Stimulated activated CD4-positive, alpha-beta T cell treated with anti-CD3 and anti-CD28 coated beads, Interleukin-1b, Interleukin-23, amount 100 ng/mL, for 1 hour (primary cell): ENCODE measurements at places on chromosomes 7 and 10.

DNA sequence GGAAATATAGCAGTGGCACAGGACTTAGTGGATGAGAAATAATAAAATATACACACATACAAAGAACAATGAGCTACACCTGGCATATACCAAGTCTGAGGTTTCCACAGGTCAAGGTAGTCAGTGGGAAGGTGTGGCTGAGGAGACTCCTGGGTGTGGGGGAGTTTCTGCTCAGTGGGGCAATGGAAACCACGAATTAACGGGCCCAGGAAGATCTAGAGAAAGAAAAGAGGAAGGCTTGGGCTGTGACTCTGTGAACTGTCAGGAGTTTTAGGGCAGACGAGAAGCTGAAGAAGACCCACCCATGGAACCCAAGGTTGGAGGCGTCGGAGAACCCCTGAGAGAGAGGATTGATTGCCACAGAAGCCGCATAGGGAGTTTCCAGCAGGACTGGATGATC, 196.5 kb downstream of the HERPUD2 start:
- DNase-seq, result no peak

DNA sequence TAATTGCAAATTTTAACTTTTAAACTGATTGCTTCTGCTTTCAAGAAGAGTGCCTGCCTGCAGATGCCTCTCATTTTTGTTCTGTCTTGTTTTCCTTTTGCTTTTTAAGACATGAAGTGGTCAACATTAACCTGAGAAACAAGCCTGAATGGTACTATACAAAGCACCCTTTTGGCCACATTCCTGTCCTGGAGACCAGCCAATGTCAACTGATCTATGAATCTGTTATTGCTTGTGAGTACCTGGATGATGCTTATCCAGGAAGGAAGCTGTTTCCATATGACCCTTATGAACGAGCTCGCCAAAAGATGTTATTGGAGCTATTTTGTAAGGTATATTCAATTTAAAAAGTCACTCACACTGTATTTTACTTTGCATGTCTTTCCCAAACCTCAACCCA, 8.8 kb downstream of the GSTO2 start:
- DNase-seq, result no peak

DNA sequence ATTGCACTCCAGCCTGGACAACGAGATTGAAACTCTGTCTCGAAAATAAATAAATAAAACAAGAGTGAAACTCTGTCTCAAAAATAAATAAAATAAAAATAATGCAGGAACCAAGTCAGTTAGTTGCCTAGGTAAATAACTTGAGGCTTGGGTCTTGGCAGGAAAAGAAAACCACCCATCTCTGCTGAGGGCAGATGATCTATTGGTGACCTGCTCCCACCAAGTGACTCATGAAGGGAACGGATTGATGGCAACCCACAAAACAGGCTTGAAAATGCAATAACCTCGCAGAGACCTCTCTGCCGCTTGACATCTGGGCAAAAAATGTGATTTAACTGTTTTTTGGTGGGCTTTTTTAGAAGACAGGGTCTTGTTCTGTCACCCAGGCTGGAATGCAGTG, 86.6 kb downstream of the CALN1 start:
- no peak for DNase-seq

GRCh38 chr7:137839903-137840779, 6.6 kb downstream of the DGKI start:
- no peak for DNase-seq

DNA sequence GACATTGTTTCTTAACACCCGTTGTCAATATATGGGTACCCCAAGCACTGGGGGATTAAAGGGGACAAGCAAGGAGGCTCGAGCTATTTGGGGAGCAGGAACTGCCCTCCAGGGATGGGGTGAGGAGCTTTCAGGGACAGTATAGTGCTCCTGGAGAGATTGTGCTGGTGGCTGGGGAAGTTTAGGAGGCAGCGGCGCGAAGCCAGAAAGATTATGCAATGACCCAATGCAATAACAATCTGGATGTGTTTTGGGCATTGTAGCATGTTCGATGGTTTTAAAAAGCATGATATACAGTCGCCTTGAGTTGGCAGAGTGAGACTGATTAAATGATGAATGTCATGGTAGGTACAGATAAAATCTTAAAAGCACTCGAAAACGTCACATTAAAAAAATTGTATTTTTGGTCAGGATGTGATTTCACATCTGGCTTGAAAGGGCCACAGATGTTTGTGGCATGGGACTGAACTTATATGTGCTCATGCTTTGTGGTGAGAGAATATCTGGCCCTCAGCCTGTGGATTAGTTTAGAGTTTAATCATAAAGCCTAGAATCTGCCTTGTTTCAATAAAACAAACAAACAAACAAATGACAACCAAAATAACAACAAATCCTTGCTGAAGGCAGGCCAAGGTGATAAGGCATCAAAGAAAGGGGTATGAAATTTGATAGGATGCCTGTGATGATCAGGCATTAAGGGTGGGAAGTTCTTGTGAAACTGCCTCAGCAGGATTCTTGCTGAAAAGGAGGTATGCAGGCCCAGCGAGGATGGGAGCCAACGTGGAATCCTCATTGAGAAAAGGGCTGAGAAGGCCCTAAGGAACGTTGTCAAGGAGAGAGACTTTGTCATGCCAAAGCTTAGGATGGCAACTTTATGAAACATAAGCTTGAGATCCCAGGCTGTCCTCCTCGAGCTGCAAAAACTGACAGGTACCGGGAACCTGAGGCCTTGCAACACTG, 417.1 kb upstream of the KLF6 start:
- no peak for DNase-seq

- DNase-seq, result no peak
Observed at GRCh38 chr7:148894591-148894990, 10.5 kb upstream of the EZH2 start.

DNA sequence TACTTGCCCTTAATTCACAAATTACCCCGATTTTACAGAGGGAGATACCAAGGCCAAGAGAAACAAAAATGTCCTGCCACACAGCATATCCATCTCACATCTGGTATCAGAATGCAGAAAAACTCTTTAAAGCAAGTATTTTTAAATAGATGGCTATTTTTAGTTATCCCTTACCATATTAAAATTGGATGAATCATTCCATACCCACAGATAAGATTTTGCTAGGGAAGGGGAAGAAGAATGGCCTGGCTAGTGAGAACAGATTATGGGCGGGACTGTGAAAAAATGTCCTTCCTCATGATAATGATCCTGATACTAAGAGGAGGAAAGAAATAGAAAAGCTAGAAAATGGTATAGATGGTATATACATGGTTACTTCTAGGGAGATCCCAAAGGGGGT, 80.6 kb upstream of the GATAD1 start:
- no peak for DNase-seq

GRCh38 chr7:31373337-31374289, 33.1 kb upstream of the NEUROD6 start:
- DNase-seq, result no peak

GRCh38 chr10:51073453-51074237, 642 bp upstream of the PRKG1 start:
- no peak for DNase-seq

GRCh38 chr10:95782318-95782717, 26.4 kb downstream of the ENTPD1 start:
- no peak for DNase-seq

GRCh38 chr10:103933557-103934121, 15.7 kb upstream of the STN1 start:
- no peak for DNase-seq

DNA sequence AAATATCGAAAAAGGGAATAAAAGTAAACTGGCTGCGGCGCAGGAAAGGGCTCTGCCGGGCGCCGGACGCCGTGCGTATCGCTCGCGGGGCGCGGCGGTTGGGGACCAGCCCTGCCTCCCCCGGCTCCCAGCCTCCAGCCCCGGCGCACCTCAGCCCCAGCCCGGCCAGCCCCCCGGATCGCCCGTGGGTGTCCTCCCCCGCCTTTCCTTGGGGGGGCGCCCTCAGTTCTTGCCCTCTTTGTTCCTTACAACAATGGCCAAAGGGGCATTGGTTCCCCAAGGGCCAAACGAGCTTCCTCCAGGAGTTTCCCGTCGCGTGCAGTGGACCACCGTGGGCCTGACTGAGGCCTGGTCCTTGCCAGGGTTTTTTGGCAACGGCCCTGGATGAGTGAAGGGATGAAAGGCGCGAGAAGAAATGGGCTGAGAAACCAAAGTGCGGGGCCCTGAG, 1.2 kb downstream of the MACROH2A2 start:
- DNase-seq, result no peak

GRCh38 chr10:3008518-3009195, 58.7 kb upstream of the PFKP start:
- DNase-seq, result no peak

GRCh38 chr7:76346097-76346496, 12.7 kb downstream of the YWHAG start:
- DNase-seq, result no peak

- no peak for DNase-seq
Observed at GRCh38 chr10:84089162-84089561, 50.1 kb upstream of the GHITM start.

DNA sequence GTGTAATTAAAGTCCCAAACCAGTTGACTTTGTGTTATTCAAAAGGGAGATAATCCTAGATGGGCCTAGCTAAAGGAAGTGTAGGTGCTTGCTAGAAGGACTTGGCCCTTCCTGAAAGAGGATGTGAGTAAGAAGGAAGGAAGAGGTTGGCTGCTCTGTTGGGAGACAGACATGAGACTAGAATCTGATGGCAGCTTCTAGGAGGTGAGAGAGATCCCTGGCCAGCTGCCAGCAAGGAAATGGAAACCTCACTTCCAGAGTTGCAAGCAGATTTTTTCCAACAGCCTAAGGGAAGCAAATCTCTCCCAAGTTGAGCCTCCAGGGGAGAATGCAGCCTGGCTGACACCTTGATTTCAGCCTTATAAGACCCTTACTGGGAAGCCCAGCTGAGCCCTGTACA, 368.4 kb upstream of the ZMIZ1 start:
- no peak for DNase-seq

DNA sequence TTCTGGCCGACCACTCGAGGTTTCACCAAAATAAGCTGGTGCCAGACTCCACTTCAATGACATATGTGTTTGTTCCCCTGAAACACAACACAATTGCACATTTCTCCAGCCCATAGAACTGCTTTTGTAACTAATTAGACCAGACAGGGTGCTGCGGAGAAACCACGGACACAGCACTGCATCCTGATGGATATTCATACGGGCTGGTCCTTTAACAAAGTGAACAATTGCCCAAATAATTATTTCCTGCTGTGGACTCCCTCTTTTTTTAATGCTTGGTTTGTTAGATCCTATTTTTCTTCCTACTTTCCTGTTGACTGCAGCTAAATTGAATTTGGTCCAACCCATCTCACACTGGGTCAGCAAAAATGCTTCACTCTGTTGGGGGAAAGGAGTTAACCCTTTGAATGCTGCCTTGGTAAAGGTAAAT, 198.6 kb upstream of the BMPER start:
- no peak for DNase-seq

GRCh38 chr10:75099952-75100763, 11.3 kb upstream of the SAMD8 start:
- DNase-seq, result peak; percentile 55

- DNase-seq, result no peak
Observed at GRCh38 chr10:107487284-107487683, 322.8 kb upstream of the SORCS1 start.

DNA sequence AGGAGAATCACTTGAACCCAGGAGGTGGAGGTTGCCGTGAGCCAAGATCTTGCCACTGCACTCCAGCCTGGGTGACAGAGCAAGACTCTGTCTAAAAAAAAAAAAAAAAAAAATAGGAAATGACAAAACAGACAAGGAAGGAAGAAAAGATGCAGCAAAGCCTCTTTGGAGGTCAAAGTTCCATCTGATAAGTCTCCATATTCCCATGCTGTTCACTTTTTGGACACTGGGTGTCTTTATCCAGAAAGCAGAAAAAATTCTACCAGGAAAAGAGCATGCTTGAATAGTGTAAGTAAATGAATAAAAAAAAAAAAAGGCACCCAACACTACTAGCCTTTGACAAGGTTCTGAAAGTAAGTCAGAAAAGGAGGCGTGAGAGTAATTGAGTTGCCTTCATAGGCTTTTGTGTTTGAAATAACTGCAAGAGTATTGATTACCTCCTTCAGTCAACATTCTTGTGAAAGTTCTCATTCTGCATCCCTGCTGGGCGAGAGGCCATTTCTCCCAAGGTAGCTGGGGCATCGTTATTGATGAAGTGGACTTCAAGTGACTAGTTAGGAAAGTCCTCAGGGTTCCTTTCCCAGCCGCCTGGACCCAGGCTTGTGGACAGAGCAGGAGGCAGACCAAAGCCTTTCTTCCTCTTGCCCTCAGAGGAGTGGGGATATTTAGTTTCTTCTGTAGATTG, 133.3 kb upstream of the KIF5B start:
- DNase-seq, result no peak

GRCh38 chr7:16668049-16668858, 22.3 kb downstream of the BZW2 start:
- no peak for DNase-seq

DNA sequence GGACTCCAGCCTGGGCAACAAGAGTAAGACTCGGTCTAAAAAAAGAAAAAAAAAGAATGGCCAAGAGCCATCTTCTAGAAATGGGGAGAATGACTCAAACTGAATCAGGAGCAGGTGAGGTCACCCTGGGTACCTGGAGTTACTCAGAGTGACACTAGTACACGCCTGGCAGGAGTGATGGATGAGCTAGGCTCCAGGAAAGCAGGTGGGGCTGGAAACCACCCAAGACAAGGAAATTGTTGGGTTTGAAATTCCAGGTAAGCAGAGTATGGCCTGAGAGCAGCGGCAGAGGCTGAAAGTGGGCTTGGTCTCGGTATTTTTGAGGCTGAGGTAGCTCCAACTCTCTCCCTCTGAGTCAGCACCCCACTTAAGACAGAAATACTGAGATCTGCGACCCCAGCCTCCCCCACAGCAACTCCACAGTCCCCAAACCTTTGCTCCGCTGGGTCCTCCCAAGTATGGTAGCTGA, 18.5 kb downstream of the DDIT4 start:
- DNase-seq, result no peak

GRCh38 chr7:46218461-46219200, 297.6 kb upstream of the IGFBP3 start:
- no peak for DNase-seq

DNA sequence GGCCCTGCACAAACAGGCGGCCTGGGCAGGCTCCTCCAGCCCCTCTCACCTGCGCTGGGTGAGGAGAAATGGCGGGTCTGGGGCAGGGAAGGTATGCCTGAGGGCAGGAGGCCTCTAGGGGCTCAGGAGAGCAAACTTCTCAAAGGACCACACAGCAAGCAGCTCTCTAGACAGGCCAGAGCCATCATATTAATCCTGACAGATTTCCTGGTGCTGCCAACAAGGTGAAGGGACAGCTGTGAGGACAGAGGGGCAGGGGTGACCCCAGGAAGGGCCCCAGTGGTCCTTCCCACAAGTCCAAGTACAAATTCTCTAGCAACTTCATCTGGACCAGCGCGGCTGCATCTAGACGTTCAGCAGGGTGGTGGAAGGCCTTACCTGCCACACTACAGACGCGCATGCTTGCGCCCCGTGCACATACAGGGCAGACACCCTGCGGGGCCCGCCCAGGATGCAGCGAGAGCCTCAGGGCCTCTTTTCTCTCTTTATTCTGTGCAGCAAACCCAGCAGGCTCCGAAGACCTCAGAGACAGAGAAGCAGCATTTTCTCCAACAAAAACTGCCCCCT, 62.1 kb downstream of the ZRANB1 start:
- DNase-seq, result no peak

GRCh38 chr7:16801111-16801542, 3.7 kb downstream of the AGR2 start:
- no peak for DNase-seq
